Hematopoietic multipotent progenitor cell treated with erythropoietin and hydrocortisone succinate and interleukin-3 and kit ligand, for 15 days (in vitro differentiated cells): ENCODE measurements at places on chromosomes 2 and 18.

DNA sequence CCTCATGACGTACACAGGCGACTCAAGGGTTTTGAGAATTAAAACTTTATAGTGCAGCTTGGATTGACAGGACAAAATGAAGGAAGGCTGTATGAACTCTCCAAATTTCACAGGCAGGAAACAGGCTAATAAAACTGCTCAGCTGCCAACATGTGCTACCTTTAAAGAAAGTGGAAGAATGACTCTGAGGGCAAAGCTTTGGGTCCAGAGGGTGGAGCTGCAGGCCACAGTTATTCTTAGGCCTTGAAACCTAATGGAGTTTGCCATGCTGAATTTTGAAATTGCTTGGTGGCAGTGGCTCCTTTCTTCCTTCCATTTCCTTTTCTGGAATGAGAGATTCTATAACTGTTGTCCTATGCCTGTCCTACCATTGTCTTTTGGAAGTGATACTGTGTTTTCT lies 34.8 kb downstream of the HAT1 start:
- peak; percentile 35 for DNase-seq

- no peak for DNase-seq
Measured at GRCh38 chr2:204000446-204000845, 63.9 kb downstream of the ICOS start.

DNA sequence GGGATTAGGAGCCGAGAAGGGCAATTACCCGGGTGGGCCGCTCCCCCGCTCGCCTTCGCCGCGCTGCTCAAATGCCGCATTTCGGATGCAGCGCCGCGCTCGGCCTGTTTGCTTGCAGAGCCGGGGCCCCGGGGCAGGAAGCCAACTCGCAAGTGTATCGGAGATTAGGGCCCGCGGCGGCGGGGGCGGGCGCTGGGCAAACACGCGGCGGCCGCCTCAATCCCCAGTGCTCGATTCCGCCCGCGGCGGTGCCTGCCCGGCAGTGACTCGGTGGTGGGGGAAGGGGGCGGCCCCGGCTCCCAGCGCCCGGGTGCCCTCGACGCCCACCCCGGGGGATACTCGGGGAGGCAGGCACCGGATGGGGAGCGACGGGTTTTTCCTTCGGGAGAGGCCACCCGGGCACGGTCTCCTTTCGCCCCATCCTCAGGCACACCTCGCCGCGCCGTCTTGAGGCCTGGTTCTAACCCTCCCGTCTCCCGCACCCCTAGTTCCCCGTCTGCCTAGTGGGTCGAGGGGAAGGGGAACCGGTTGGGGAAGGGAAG lies 26.6 kb upstream of the NOTO start:
- DNase-seq: peak; percentile 42

- DNase-seq: no peak
Measured at GRCh38 chr2:151972241-151973012, 126.4 kb downstream of the CACNB4 start.

DNA sequence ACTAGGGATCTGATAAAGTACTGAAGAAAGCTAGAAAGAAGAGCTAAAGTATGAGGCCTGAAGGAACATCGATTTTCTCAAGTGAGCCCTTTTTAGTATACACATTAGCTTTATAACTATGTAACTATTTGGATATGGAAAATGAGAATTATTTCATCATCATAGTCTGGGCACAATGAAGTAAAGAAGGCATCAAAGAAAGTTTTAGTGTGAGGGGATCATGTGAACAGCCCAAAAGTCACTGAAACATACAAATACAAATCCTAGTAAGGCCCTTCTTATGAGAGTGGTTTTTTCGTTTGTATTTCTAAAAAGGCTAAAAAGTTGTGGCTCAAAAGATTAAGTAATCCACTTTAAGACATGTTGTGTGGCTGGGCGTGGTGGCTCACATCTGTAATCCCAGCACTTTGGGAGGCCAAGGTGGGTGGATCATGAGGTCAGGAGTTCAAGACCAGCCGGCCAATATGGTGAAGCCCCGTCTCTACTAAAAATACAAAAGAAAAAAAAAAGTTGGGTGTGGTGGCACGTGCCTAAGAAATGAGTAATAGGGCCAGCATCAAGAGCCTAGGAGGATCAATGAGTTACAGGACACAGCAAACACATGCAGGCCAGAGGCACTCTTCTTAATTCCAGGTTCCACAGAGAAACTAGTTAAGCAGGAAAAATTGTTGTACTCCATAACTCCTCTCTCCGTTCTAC lies 61.9 kb downstream of the PUM2 start:
- no peak for DNase-seq

GRCh38 chr2:152406119-152406835 lies 71.3 kb downstream of the FMNL2 start:
- DNase-seq: no peak

GRCh38 chr18:23735021-23735464 lies 45.8 kb downstream of the LAMA3 start:
- DNase-seq: no peak

DNA sequence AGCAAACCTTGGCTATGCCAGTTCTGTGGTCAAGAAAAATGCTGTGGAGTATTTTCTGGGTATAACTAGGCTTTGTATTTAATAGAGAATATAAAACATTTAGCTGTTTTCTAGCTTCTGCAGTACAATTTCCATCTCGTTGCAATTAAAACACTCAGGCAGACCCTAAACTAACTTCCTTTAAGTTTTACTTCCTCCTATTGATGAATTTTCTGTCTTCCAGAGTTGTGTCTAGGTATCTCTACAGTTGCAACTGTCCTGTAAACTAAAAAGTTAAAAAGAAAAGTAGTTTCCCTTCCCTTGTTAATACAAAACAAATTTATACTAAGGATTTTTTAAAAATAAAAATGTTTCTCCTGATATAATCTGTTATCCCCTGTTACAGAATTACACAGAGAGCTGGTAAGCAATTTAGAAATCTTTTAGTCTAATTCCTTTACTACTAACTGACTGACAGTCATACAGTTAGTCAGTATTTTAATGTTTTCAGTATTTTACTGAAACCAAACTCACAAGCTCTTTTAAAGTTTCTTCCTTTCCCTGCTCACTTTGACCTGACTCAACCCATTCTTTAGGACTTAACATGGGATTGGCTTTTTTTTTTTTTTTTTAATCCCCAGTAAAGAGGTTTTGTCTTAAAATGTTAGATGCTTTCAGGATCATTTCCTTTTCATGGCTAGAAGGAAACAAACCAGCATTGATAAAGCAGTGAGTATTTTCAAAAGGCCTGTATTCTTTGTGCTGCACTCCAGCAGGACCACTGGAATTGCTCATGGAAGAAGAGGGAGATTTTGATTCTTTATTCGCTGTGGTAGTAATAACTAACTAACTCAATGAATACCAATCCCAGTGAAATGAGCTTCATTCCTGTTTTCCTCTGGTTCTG lies 22.9 kb downstream of the ITGAV start:
- no peak for DNase-seq

GRCh38 chr2:72822794-72823193 lies 3.0 kb downstream of the EXOC6B start:
- no peak for DNase-seq

DNA sequence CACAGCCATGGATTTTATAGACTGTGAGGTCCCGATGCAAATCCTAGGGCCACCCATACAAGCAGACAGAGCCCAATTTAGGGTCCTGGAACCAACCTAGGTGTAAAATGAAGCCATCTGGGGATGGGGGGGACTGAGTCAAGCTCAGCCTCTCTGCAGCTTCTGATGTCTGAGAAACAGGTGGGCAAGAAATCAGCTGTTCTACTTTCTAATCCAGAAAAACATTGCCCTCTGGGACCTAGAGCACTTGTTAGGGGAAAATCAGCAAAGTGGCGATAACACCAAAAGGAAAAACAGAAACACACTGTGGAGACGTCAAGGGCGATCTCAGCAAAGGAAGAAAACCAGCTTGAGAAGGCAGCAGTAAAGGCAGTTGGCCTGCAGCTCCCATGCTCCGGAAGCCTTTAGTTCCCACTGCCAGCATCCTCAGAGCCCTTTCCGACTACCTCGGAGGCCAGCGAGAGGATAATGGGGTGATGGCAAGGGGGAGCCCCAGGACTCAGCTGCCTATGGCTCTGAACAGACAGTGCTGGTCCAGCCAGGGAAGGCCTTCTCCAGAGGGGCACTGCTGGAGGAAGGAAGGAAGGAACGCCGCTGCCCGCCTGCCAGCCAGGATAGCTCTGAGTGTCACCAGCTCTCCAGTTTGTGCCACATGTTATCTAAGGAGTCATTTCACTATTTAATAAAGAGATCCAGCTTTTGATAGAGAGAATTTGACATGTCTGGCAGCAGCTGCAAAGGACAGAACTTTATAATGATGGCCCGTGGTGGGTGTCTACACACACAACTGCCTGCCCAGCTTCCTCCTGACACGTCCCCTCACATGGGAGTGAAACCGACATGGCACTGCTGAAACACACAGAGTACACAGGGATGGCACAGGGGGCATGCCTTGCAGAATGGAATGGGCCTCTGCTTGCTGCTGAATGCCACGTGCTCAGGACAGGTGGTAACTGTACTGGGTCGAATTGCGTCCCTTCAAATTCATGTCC lies 37.7 kb downstream of the HS1BP3 start:
- DNase-seq: no peak

- no peak for DNase-seq
Measured at GRCh38 chr18:48613589-48614404, 75.0 kb downstream of the CTIF start.

GRCh38 chr18:10899481-10899880 lies 249.9 kb downstream of the PIEZO2 start:
- DNase-seq: no peak

DNA sequence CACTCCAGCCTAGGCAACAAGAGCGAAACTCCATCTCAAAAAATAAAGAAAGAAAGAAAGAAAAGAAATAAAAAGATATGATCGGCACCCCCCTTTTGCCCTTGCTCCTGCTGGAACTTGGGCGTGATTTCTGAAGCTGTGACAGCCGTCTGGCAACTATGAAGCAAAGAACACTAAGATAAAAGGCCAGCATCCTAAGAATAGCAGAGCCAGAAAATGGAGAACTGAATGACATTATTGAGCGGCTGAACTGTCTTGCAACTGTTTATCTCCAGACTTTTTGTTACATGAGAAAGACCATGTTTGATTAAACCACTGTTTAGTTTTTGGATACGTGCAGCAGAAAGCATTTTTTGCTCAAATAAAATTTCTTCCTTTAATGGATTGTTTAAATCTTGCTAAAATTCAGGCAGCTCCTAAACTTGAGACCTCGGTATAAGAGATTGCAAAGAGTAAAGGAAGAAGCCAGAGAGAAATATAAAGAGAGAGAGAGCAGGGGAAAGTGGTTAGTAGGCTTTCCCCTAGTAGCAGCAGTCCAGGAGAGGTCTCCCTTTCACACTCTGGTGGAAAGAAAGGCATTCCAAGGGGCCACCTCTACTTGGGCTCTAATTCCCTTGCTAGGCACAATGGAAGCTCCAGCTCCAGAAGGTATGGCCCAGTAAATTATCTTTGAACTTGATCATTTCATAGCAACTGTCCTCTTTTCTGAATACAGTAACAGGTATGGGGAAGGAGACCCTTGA lies 8.2 kb upstream of the MBD2 start:
- no peak for DNase-seq

DNA sequence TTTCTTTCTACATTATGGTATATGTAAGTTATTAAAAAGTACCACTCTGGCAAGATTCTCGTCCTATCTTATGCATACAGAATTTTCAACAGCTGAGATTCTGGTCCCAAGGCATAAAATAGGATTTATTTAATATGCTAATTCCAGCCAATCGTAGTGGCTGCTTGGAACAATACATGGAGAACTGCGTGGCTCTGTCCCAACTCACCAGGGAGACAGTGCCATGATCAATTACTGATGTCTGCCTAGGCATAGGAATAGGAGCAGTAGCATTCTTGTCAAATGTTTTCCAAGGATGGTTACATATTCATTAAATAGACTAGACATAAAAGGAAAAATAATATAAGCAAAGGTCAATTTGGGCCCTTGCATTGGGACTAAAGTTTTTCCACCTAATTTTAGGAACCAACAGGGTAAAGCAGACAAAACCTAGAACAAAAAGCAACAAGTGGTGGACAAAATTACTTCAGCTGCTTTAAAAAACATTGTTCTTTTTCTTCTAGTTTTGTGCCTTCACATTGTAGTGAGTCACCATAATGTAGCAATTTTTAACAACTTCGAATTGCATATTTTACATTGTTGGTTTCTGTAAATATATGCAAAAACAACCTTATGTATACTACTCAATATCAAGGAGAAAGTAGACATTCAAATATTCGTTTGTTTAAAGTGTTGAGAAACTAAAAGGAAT lies 232.8 kb upstream of the ATP5MC3 start:
- DNase-seq: no peak

- no peak for DNase-seq
Measured at GRCh38 chr2:47249157-47249900, 94.2 kb upstream of the STPG4 start.

DNA sequence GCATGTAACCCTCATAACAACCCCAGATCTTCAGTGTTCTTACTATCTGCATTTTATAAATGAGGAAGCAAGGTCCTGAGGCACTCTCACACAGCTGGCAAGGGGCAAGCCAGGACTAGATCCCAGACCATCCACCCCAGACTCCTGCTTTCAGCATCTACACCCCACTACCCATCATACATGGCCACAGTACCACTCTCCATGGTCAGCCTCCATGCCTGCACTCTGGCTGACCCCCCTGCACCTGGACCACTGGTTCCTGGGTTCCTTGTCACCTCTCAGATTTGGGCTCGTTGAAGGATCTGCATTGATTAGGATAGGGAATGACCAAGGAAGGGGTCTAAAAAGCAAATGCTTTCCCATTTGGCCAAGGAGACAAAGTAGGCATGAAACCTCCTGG lies 36.0 kb upstream of the TEX51 start:
- DNase-seq: no peak

DNA sequence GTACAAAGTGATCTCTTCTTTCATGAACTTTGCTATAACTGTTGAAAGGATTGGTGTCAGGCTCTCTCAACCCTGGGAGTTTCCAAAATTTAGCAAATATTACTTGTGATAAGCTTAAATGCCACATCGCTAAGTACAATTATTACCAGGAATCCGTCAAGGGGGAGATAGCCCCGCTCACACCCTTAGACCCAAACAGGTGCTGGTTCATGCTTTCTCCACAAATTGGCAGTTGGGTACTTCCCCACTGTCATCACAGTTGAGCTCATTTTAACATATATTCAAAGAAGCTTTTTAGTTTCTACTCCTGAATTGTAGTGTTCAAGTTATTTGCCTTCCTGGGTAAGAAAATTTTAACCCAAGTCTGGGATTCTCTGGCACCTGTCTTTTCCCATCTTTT lies 29.8 kb upstream of the EPB41L5 start:
- no peak for DNase-seq

GRCh38 chr2:62713837-62714236 lies 8.3 kb downstream of the EHBP1 start:
- DNase-seq: no peak

DNA sequence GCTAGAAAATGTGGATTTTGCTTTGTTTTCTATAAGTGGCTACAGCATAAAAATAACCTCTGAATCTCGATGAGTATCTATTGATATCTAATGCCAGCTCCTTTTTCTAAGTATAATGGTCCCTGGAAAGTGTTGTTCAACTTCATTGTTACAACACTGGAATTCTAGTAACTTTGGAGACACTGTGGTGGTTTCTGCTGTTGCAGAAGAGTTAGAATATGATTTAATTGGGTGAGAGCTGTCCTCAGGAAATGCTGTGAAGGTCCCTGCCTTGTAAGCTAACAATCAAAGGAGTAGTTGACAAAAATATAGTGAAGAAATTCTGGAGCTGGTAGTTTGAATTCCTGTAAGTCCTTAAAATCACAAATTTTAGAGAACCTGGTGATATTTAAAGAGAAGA lies 62.1 kb downstream of the C18orf63 start:
- no peak for DNase-seq

GRCh38 chr18:3081584-3081991 lies 68.6 kb upstream of the LPIN2 start:
- no peak for DNase-seq
